Kidney (tissue), 22 donors: ENCODE measurements at places on chromosomes 2 and 18. TPM values are rescaled to one million over a fixed set of nuclear protein-coding genes. Genes with fewer than 3 reads are reported as not detected.

DNA sequence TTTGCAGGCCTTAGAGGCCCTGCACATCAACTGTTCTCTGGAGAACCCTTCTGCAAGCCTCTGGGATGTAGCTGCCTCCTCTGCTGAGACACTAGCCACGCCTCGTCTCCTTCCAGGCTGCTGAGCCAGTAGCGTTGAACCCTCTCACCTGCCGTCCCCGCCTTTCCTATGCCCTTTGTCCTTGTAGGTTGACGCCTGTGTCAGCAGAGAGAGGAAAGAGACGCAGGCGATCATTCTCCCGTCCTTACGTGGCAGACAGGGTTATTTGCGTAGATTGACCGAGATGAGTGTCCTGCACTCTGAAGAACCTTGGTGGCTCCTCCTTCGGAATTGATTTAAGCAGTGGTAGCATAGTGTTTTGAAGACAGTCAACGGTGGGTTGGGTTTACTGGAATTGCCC is 27.8 kb downstream of the ID2 start:
- H3K36me3 ChIP-seq, result no peaks in the 10 kb centered on the region
- H3K27ac ChIP-seq, result no peak overlapping the region
- no peak overlapping the region for H3K4me3 ChIP-seq
- no peak for DNase-seq
- no peaks in the 10 kb centered on the region for H3K27me3 ChIP-seq

DNA sequence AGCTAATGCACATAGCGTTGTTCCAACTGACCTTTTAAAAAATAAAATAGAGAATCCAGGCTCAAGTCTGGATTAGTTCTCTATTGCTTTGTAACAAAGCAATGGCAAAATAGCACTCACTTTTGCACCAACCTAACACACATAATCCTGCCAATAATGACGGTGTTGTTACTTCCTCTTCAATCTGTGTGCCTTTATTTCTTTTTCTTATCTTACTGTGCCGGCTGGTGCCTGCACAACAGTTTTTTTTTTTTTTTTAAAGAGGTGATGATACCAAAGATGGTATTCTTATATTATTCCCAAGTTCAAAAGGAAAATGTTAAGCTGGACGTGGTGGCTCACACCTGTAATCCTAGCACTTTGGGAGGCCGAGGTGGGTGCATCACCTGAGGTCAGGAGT is 3.4 kb downstream of the PLB1 start:
- no peaks in the 10 kb centered on the region for H3K27me3 ChIP-seq
- no peak overlapping the region for H3K27ac ChIP-seq
- H3K4me3 ChIP-seq, result no peak overlapping the region
- DNase-seq, result no peak
- no peaks in the 10 kb centered on the region for H3K36me3 ChIP-seq

- H3K36me3 ChIP-seq, result no peaks in the 10 kb centered on the region
- no peak for DNase-seq
- H3K27me3 ChIP-seq, result no peaks in the 10 kb centered on the region
- H3K27ac ChIP-seq, result no peak overlapping the region
Observed at GRCh38 chr2:71486881-71487640, 33.7 kb downstream of the DYSF start.

- H3K27me3 ChIP-seq, result no peaks in the 10 kb centered on the region
- H3K4me3 ChIP-seq, result no peak overlapping the region
- H3K36me3 ChIP-seq, result no peaks in the 10 kb centered on the region
- no peaks in the 10 kb centered on the region for H3K4me1 ChIP-seq
Observed at GRCh38 chr18:72675394-72675793, 131.3 kb upstream of the CBLN2 start.

GRCh38 chr2:240985881-240986786 is 12.3 kb upstream of the SNED1 start:
- H3K36me3 ChIP-seq, result no peaks in the 10 kb centered on the region
- H3K4me1 ChIP-seq, result no peaks in the 10 kb centered on the region
- no peaks in the 10 kb centered on the region for H3K27me3 ChIP-seq
- H3K27ac ChIP-seq, result no peak overlapping the region
- peak; percentile 35 for DNase-seq

DNA sequence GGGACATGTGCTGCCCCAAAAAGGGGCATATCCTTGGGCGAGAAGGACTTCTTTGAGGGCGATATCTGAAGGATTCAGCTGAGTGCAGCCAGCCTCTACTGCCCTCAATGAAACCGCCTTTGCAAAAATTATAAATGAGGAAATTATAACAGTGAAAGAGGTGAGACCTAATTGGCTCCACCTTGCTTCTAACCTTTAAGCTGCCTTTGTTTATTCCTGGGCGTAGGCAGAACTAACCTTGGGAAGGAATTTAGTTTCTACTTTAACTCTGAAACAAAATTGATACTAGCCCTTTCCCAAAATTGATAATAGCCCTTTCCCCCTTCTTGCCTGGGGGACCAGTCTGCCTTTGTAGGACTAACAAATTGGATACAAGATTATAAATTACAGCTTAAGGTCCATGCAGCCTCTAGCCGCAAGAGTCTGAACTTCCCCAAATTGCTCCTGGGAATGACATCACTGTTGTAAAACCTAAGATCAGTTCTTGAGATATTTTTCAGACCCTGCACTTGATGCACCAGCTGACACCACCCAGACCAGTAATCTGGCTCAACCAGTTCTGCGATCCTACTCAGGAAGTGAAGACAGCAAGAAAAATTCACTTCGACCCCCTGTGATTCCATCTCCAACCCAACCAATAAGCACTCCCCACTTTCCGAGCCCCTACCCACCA is 36.0 kb upstream of the ASAP2 start:
- H3K27me3 ChIP-seq, result no peaks in the 10 kb centered on the region
- no peak overlapping the region for H3K4me3 ChIP-seq
- no peaks in the 10 kb centered on the region for H3K36me3 ChIP-seq
- no peak for DNase-seq

- H3K27ac ChIP-seq, result peak overlapping the region; percentile 8
- H3K27me3 ChIP-seq, result no peaks in the 10 kb centered on the region
- H3K4me1 ChIP-seq, result peaks cover 29% of the 10 kb centered on the region
- peak overlapping the region; percentile 23 for H3K4me3 ChIP-seq
Observed at GRCh38 chr2:226796012-226796839, 3.4 kb downstream of the IRS1 start.

GPAT2 gene
- 2.7 TPM for total RNA-seq

DNA sequence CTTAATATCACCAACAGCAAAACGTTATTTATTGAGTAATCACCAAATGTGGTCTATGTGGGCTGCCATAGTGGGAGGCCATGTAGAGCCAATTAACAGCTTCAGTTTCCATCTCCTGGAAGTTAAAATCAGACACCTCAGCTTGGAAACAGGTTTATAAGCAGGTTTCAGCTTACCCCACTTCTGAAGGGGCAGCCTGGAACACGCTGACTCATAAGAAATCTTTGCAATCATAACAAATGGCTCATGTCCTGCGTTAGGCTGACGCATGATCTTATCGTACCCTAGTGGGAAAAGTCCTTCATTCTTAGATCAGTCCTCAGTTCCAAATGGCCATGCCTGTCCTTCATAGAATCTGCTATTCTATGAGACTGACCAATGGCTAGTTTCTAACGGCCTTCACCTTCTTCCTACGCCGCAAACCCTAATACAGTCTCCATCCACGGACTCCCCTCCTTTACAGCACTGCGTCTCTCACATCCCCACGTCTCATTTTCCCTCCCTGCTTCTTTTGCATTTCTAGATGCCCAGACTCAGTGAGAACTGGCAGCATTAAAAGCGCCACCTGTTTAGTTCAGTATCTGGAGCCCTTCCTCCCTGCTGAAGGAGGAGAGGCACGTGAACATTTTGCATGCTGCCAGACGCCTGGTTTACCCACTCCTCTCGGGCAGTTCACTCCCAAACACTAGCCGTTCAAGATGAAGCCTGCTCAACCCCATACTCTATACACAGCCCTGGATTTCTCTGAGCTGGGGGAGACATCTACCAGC is 24.2 kb upstream of the BZW1 start:
- no peak overlapping the region for H3K27ac ChIP-seq
- no peak overlapping the region for H3K4me3 ChIP-seq
- peaks cover 11% of the 10 kb centered on the region for H3K4me1 ChIP-seq
- no peak for DNase-seq

DNA sequence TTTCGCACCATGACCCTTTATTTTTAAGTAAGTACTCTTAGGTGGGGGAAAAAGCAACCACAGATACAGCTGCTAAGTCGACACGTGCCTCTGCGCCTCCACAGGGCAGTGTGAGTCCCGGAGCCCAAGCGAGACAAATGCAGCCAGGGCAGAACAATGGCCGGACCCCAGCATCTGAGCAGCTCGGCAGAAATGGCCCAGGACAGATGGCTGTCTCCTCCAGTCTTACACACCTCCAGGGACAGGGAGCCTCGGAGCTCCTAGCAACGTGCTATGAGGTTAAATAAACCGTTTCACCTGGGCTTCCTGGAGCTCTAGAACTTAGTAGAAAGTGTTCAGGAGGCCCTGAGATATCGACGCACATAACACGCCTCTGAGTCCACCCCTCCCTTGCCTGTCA is 47.3 kb upstream of the SALL3 start:
- H3K36me3 ChIP-seq, result no peaks in the 10 kb centered on the region
- H3K4me3 ChIP-seq, result no peak overlapping the region
- H3K4me1 ChIP-seq, result no peaks in the 10 kb centered on the region
- no peak overlapping the region for H3K27ac ChIP-seq
- no peaks in the 10 kb centered on the region for H3K27me3 ChIP-seq
- no peak for DNase-seq

DNA sequence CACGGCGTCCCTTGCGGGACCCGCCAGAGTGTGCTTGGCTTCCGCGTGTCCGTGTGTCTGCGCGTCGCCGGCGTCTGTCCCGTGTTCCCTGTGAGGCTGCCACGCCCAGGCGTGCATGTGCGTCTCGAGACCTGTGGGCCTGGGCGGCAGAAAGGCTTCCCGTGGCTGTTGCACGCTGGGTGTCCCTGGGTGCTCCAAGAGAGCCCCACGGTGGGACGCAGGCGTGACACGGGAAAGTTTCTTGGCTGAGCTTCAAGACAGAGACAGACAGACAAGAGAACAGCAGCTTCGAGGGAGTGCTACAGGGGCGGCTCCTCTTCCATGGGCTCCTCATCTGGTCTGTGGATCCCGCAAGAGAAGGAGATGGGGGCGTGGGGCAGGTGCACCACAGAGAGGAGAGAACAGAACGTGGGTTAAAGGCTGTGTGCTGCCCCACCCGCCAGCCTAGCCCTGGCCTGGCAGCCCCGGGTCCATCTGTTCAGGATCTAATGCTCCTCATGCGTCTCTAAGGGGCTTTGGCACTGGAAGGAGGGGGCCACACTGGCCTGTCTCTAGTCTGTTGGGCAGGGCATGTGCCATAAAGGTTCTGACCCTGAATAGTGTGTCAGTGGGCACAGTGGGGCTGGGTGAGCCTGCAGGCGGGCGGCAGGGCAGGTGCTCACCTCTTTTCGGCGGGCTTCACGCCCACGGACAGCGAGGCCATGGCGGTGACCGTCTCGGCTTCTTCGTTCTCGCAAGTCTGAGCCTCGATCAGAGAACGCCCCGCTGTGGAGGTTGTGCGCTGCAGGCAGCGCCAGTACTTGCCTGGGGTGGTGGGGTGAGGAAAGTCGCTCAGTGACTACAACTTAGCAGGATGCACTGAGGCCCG is 205.1 kb downstream of the TWIST2 start:
- H3K4me3 ChIP-seq, result no peak overlapping the region
- no peaks in the 10 kb centered on the region for H3K4me1 ChIP-seq
- DNase-seq, result no peak
- peaks cover 13% of the 10 kb centered on the region for H3K36me3 ChIP-seq
- no peaks in the 10 kb centered on the region for H3K27me3 ChIP-seq
- H3K27ac ChIP-seq, result no peak overlapping the region

DNA sequence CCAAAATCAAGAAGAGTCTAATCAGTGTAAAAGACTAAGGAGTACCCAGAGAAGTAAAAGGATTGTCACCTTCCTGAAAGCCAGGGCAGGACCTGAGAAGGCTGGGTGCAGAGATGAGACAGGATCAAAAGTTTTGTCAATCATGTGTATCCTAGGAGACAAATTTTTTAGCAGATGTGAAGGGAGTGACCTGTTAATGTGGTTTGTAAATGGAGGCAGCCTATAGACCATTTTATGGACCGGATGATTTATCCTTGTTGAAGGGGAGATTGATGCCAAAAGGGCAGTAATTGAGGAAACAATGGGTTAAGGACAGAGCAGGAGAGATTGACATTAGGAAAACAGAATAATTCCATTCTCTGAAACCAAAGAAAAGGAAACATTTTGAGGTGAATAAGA is 813 bp downstream of the NDC80 start:
- H3K27me3 ChIP-seq, result no peaks in the 10 kb centered on the region
- H3K4me1 ChIP-seq, result peaks cover 8% of the 10 kb centered on the region
- H3K4me3 ChIP-seq, result peak overlapping the region; percentile 93

- H3K4me1 ChIP-seq, result peaks cover 3% of the 10 kb centered on the region
- peaks cover 2% of the 10 kb centered on the region for H3K36me3 ChIP-seq
Observed at GRCh38 chr18:26479681-26480079, 68.7 kb downstream of the KCTD1 start.

RTP5 gene
- total RNA-seq, result 0.13 TPM

DNA sequence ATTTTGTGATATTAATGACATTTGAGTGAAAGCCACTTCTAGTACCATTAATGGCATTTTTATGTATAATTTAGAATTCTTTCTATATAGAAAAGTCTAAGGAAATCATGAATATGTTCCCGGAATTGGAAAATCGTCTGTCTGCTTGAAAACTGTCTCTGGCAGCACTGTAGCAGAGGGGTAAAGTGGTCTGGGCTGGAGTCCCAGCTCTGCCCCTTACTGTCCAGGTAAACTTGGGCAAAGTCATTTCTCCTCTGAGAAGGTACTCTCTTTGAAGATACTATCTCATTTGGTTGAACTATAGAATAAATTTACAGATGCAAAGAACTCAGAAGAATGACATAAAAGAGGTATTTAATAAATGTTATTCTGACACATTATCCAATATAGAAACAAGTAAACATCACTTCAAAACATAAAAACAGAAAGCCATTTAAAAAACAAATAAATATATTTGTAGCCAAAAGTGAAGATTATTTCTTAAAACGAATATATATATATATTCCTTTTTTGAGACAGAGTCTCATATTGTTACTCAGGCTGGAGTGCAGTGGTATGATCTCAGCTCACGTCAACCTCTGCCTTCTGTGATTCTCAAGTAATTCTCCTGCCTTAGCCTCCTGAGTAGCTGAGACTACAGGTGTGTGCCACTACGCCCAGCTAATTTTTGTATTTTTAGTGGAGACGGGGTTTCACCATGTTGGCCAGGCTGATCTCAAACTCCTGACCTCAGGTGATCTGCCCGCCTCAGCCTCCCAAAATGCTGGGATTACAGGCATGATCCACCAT is 149.8 kb upstream of the ITGA4 start:
- DNase-seq, result no peak
- H3K4me1 ChIP-seq, result no peaks in the 10 kb centered on the region
- no peak overlapping the region for H3K4me3 ChIP-seq
- no peaks in the 10 kb centered on the region for H3K36me3 ChIP-seq

HJURP gene
- 0.94 TPM for total RNA-seq

EVA1A gene
- 28.1 TPM for total RNA-seq

CABYR gene
- 1.6 TPM for total RNA-seq

PLCD4 gene
- 11.0 TPM for total RNA-seq
